Colonic mucosa (tissue), 4 donors: ENCODE measurements at places on chromosomes 5 and 9. TPM values are rescaled to one million over a fixed set of nuclear protein-coding genes. Genes with fewer than 3 reads are reported as not detected.
A peak's percentile ranks its signal among the peaks of the same experiment; 100 is the strongest.

ASPN gene
- total RNA-seq, result 0.40 TPM

TPPP gene
- 4.0 TPM for total RNA-seq

RASGRF2 gene
- total RNA-seq, result 3.5 TPM

MRPL22 gene
- total RNA-seq, result 62.3 TPM

CCDC187 gene
- 0.48 TPM for total RNA-seq

- H3K36me3 ChIP-seq, result no peaks in the 10 kb centered on the region
- DNase-seq, result no peak
- no peak overlapping the region for H3K27ac ChIP-seq
- H3K4me1 ChIP-seq, result no peaks in the 10 kb centered on the region
- H3K4me3 ChIP-seq, result no peak overlapping the region
These were observed 105.1 kb downstream of the MED10 start for GRCh38 chr5:6273090-6273735.

GRCh38 chr5:14171046-14171445 lies 27.9 kb downstream of the TRIO start:
- H3K27ac ChIP-seq, result no peak overlapping the region
- no peaks in the 10 kb centered on the region for H3K36me3 ChIP-seq
- DNase-seq, result no peak

GRCh38 chr5:170067574-170068170 lies 38.0 kb upstream of the FOXI1 start:
- DNase-seq, result no peak
- H3K27ac ChIP-seq, result no peak overlapping the region
- no peaks in the 10 kb centered on the region for H3K36me3 ChIP-seq
- H3K4me1 ChIP-seq, result no peaks in the 10 kb centered on the region

- H3K4me3 ChIP-seq, result no peak overlapping the region
- no peaks in the 10 kb centered on the region for H3K36me3 ChIP-seq
- H3K27ac ChIP-seq, result no peak overlapping the region
These were observed 50.3 kb downstream of the SNCAIP start for GRCh38 chr5:122362361-122362760.

GRCh38 chr5:94968507-94969095 lies 316.3 kb downstream of the MCTP1 start:
- no peaks in the 10 kb centered on the region for H3K36me3 ChIP-seq
- no peaks in the 10 kb centered on the region for H3K27me3 ChIP-seq
- H3K27ac ChIP-seq, result no peak overlapping the region

- no peaks in the 10 kb centered on the region for H3K36me3 ChIP-seq
- no peak overlapping the region for H3K27ac ChIP-seq
- H3K4me1 ChIP-seq, result no peaks in the 10 kb centered on the region
- H3K27me3 ChIP-seq, result no peaks in the 10 kb centered on the region
- no peak for DNase-seq
These were observed 88.3 kb downstream of the SNCAIP start for GRCh38 chr5:122400341-122400740.

DNA sequence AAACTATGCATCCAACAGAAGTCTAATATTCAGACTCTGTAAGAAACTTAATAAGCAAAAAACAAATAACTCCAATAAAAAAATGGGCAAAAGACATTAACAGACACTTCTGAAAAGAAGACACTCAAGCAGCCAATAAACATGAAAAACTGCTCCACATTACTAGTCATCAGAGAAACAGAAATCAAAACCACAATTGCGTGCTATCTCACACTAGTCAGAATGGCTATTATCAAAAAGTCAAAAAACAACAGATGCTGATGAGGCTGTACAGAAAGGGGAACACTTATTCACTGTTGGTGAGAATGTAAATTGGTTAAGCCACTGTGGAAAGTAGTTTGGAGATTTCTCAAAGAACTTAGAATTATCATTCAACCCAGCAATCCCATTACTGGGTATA lies 101.2 kb upstream of the TRIM32 start:
- no peaks in the 10 kb centered on the region for H3K27me3 ChIP-seq
- H3K4me3 ChIP-seq, result no peak overlapping the region
- H3K27ac ChIP-seq, result no peak overlapping the region
- no peaks in the 10 kb centered on the region for H3K4me1 ChIP-seq
- no peak for DNase-seq

DNA sequence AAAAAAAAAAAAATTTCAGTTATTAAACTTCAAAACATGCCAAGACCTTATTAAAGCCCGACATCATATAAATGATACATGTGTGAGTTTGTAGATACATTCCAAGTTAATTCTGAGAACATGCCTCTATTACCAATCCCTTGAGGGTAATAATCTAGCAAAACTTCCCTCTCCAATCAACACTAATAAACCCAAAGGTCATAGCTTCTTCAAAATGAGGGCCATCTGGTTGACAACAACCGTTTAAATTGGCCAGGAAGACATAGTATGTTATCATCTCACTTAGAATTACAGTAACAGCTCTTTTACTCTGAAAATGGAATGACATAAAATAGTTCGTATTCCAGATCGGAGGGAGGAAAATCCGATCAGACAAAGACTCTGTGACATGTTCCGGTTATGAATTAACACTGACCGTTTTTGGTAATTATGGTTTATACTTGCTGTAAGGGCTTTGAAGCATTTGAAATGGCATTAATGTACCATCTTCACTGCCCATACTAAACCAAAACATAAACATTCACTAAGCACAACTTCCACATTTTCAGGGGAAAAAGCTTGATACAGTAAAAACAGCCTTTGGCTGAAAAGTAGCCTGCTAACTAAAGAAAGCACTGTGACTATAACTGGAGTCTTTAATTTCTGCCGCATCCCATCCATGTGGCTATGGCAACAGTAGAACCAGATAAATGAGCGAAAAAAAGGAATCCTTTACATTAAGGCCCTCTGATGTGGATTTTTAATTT lies 50.3 kb downstream of the ANKH start:
- no peak overlapping the region for H3K4me3 ChIP-seq
- no peaks in the 10 kb centered on the region for H3K4me1 ChIP-seq
- H3K27ac ChIP-seq, result no peak overlapping the region
- no peak for DNase-seq
- no peaks in the 10 kb centered on the region for H3K36me3 ChIP-seq
- no peaks in the 10 kb centered on the region for H3K27me3 ChIP-seq

GRCh38 chr5:87127956-87128687 lies 139.6 kb upstream of the RASA1 start:
- H3K27ac ChIP-seq, result no peak overlapping the region
- no peak for DNase-seq
- no peaks in the 10 kb centered on the region for H3K36me3 ChIP-seq
- no peaks in the 10 kb centered on the region for H3K4me1 ChIP-seq
- H3K4me3 ChIP-seq, result no peak overlapping the region

- H3K36me3 ChIP-seq, result no peaks in the 10 kb centered on the region
- no peaks in the 10 kb centered on the region for H3K27me3 ChIP-seq
- H3K4me1 ChIP-seq, result no peaks in the 10 kb centered on the region
- peak; percentile 63 for DNase-seq
- no peak overlapping the region for H3K4me3 ChIP-seq
These were observed 36.8 kb upstream of the SSBP2 start for GRCh38 chr5:81787474-81788242.

- H3K27me3 ChIP-seq, result no peaks in the 10 kb centered on the region
- H3K27ac ChIP-seq, result no peak overlapping the region
- no peaks in the 10 kb centered on the region for H3K36me3 ChIP-seq
- no peak for DNase-seq
These were observed 12.5 kb downstream of the PHF2 start for GRCh38 chr9:93588641-93589609.

GRCh38 chr5:19777363-19777762 lies 210.6 kb downstream of the CDH18 start:
- no peaks in the 10 kb centered on the region for H3K36me3 ChIP-seq
- no peak overlapping the region for H3K4me3 ChIP-seq
- no peak overlapping the region for H3K27ac ChIP-seq
- H3K27me3 ChIP-seq, result no peaks in the 10 kb centered on the region

DNA sequence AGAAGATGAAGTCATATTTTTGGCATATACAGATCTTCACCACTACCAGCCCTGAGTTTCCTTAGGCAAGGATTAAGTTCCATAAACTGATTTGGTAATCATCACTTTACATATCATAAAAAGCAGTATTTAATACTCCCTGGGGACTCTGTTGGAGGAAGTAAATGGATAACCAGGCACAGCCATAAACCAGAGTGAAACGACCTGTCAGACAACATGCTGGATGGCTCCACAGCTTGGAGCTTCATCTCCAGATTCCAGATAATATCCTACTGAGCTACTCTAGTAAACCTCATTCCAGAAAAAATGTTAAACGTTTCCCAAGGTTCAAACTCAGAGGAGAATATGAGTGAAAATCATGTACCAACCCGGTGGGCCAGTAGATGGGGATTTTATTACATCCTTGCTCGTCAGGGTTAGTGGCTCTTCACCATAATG lies 109.2 kb downstream of the BASP1 start:
- H3K36me3 ChIP-seq, result no peaks in the 10 kb centered on the region
- no peak overlapping the region for H3K27ac ChIP-seq
- no peaks in the 10 kb centered on the region for H3K27me3 ChIP-seq
- no peak overlapping the region for H3K4me3 ChIP-seq

GRCh38 chr5:145072889-145073288 lies 762.3 kb downstream of the PRELID2 start:
- DNase-seq, result no peak
- no peak overlapping the region for H3K4me3 ChIP-seq
- no peak overlapping the region for H3K27ac ChIP-seq

DNA sequence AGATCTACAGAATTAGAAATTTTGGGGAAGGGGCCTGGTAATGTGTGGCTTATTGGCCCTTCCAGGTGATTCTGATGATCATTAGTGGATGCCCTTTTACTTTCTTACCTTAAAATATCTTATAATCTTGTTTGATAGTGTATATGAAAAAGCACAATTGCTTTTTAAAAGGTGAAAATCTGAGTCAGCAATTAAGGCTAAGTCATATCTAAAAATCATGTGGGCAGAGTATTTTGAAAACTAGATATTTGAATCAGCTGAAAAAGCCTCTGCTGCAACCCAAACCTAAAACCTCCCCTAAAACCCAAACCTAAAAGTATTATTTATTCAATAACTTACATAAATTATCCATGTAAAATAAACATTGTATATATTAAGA lies 359.8 kb downstream of the PDE4D start:
- no peak for DNase-seq
- no peaks in the 10 kb centered on the region for H3K36me3 ChIP-seq
- no peak overlapping the region for H3K4me3 ChIP-seq
- H3K27ac ChIP-seq, result no peak overlapping the region
- H3K27me3 ChIP-seq, result no peaks in the 10 kb centered on the region

GRCh38 chr9:83444110-83444509 lies 94.1 kb downstream of the FRMD3 start:
- no peak for DNase-seq
- H3K27me3 ChIP-seq, result no peaks in the 10 kb centered on the region
- no peak overlapping the region for H3K27ac ChIP-seq
- no peaks in the 10 kb centered on the region for H3K4me1 ChIP-seq
- no peaks in the 10 kb centered on the region for H3K36me3 ChIP-seq

DNA sequence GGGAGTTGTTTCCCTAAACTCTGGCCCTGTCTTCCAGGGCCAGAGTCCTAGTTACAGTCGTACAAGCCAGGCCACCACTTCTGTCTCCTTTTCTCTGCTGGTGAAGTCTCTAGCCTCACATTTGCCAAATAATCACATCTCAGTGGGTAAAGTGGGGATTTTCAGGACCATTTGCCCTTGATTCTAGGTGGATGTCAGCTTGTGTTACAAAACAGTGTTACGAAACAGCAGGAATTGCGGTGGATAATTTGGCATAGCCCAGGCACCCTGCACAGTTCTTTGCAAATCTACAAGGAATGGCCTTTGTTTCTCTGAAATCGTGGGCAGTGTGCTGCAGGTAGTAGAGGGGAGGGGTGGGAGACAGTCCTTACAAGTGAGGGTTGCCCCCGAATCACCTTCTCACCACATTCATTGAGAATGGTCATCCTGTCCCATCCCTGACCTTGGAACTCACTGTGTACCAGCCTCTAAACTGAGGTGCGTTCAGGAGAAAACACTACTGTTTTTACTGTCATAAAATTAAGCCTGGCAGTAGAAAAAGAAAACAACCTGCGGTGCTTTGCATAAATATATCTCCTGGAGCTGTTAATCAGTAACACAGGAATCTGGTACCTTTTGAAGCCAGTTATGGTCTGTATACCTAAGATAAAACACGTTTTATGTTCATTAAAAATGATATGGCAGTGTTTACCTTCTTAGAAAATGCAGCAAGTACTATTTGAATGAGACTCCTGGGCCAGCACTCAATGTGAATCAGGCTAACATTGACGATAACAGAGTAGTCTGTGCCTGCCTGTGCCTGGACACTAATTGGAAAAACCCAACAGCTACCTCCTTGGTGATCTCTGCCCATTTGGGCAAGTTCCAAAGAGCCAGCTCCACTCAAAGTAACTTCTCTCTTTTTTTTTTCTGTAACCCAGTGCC lies 44.3 kb downstream of the CYSTM1 start:
- peak; percentile 61 for DNase-seq
- peak overlapping the region; percentile 70 for H3K27ac ChIP-seq
- H3K4me3 ChIP-seq, result no peak overlapping the region
- no peaks in the 10 kb centered on the region for H3K27me3 ChIP-seq
- H3K36me3 ChIP-seq, result no peaks in the 10 kb centered on the region

- H3K4me3 ChIP-seq, result peak overlapping the region; percentile 91
- DNase-seq, result no peak
- no peaks in the 10 kb centered on the region for H3K36me3 ChIP-seq
- H3K27me3 ChIP-seq, result no peaks in the 10 kb centered on the region
- H3K4me1 ChIP-seq, result no peaks in the 10 kb centered on the region
- H3K27ac ChIP-seq, result peak overlapping the region; percentile 82
These were observed 505 bp upstream of the SIGMAR1 start for GRCh38 chr9:34638138-34638445.

DNA sequence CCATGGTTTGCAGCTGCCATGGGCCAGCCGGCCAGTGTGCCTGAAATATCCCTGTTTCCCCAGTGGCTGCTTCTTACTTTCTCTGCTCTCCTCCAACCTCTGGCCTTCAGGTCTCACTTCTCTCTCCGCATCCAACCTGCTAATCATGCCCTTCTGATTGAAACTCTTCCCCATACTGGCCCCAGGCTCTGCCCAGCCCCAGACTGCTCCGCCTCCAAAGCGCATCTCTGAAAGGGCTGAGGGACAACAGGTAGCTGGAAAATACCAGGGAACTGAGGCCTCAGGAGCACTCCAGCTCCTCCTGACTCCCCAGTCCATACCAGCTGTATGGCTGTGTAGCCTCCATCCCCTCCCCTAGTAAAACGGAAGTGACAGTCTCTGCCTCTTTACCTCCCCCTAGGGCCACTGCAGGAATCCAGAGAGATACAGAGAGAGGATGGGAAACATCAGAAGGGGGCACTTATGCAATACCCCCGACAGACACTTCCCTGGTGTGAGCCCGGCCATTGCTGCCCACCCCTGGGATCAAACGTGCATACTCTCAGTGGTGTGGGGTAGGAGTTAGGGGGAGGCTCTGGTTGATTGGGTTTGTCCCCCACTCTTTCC lies 34.2 kb downstream of the PAX5 start:
- no peaks in the 10 kb centered on the region for H3K36me3 ChIP-seq
- H3K4me3 ChIP-seq, result no peak overlapping the region
- no peak overlapping the region for H3K27ac ChIP-seq
- DNase-seq, result no peak
- H3K4me1 ChIP-seq, result no peaks in the 10 kb centered on the region
- H3K27me3 ChIP-seq, result peaks cover 19% of the 10 kb centered on the region

GRCh38 chr9:82604947-82605656 lies 457.8 kb downstream of the RASEF start:
- H3K4me3 ChIP-seq, result no peak overlapping the region
- no peak overlapping the region for H3K27ac ChIP-seq
- no peaks in the 10 kb centered on the region for H3K27me3 ChIP-seq
- no peak for DNase-seq
- H3K4me1 ChIP-seq, result no peaks in the 10 kb centered on the region
